IMR-90 (cell line): ENCODE measurements at places on chromosomes 12 and 14.

DNA sequence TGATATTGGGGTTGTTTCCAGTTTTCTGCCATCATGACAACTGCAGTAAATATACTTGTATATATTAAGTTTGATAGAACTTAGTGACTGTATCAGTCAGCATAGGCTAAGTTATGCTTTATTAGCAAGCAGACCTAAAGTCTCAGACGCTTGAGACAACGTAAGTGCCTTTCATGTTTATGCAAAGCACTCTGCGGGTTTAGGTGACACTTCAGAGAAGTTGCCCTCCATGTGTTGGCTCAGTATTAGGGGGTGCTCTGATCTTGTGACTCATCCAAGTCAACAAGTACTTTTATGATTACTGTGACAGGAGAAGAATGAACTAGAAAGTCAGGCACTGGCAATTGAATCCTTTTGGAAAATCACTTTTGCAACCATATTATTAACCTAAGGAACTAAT, 13.3 kb upstream of the OTOGL start:
- no peak for DNase-seq

GRCh38 chr12:92769124-92769901, 66.5 kb downstream of the PLEKHG7 start:
- DNase-seq: no peak

- DNase-seq: no peak
Measured at GRCh38 chr14:106315436-106315835, 789.1 kb downstream of the TMEM121 start.

GRCh38 chr14:105472486-105472991, 2.1 kb upstream of the CRIP2 start:
- DNase-seq: no peak

DNA sequence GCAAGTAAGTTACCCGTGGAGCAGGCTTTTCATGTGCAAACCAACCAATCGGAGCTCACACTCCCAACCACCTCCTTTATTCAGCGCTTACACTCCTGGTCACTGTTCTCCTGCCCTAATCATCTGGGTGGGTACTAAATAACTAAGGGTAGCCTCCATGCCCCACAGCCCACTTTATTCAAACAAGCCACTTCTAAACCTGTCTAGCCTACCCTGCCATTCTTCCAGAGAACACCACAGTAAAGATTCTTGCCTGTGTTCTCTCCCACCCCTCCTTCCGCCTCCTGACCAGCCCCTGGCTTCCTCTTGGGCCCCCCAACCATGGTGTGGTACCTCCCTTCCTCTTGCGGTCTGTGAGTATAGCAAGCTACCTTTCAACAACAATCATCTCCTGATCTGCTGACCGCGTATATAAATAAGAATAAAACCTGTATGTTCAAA, 581.9 kb downstream of the VRK1 start:
- no peak for DNase-seq

DNA sequence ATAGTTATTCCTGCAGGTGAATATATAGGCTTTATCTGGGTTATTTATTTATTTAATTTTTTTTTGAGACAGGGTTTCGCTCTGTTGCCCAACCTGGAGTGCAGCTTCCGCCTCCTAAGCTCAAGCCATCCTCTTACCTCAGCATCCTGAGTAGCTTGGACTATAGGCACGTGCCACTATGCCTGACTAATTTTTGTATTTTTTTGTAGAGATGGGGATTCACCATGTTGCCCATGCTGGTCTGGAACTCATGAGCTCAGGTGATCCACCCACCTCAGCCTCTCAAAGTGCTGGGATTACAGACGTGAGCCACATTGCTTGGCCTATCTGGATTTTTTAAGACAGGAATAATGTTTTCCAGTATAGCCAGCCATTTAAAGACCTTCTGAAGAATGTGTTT, 2.0 kb downstream of the RAN start:
- no peak for DNase-seq

DNA sequence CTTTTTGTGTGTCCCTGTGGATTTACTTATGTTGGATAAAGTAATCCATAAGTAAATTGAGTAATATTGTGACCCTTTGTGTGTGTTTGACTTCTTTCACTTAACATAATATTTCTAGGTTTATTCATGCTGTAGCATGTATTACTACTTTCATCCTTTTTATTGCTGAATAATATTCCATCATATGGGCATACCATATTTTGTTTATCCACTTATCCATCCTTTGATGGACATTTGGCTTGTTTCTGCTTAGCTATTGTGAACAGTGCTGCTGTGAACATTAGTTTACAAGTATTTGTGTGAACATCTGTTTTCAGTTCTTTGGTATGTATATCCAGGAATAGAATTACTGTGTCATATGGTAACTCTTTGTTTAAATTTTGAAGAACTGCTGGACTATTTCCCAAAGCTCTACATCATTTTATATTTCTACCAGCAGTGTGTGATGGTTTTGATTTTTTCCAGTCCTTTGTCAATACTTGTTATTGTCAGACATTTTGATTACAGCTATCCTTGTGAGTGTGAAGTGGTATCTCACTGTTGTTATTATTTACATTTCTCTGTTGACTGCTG, 25.2 kb downstream of the G2E3 start:
- DNase-seq: peak; percentile 49

DNA sequence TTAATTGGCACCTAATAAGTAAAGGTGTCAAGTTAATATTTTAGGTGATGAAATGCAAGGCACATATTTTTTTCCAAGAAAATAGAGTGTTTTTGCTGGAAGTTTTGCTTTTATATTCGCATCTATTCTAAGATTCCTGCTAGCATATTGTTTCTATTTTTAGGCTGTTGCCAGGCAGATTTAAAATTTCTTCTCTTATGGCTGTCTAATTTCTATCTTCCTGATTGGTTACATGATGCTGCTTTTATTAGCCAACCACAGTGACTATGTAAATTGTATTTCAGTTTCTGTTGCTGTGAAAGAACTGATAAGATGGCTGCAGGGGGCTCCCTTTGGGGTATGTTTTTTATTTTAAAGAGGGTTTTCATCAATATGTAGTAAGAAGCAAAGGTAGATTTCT, 42.7 kb downstream of the ATF7IP start:
- peak; percentile 50 for DNase-seq

GRCh38 chr12:9130244-9130643, 14.5 kb upstream of the A2M start:
- no peak for DNase-seq

DNA sequence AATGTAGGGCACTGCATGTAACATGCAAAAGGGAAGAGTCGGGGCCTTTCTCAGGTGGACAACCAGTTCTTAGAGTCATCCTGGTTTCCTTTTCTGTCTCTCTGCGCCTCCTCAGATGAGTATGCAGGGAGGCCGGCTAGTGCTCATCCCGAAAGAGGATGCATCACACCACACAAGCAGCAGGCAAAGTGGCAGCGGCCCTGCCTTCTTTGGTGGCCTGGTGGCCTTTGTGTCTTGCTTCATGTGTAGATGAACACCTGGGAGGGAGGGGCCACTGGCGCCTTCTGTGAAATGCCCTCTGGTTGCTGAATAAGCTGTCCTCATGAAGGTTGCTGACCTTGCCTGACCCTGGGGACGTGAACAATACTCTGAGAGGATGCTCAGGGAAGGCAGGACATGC, 18.0 kb downstream of the SLC24A4 start:
- no peak for DNase-seq

DNA sequence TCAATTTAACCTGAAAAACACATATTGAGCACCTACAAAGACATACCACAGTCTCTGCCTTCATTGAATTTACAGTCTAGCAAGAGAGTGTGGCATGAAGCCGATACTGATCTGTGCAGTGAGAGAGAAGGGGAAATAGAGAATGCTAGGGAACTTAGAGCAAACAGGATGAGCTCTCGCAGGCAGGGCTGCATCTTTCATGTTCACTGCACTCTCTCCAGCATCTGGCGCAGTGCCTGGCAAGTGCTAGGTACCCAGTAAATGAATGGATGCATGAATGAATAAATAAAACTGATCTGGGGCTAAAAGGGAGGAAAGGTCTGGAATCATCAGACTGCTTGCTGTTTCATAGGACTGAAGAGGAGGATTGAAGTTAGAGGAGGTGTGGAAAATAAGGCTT, 256.5 kb upstream of the NPAS3 start:
- no peak for DNase-seq

DNA sequence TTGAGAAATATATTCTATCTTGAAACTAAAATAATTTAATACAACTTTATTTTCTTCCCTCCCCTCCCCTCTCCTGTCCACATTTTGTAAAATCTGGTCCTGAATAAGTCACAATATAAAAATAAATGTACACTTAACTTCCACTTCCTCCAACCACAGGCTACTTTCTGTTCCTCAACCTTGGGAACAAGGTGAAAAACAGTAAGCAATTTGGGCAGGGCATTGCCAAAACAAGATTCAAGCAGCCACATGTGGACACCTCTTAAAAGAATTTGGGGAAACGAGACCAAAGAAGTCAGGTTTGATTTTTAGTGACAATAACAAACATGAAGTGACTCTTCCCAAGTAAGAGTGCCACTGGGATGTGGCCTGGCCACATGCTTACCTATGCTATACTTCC, 115.7 kb downstream of the PTPRQ start:
- no peak for DNase-seq

GRCh38 chr12:125069616-125070015, 4.4 kb downstream of the AACS start:
- DNase-seq: no peak

GRCh38 chr12:93025145-93026103, 96.3 kb upstream of the EEA1 start:
- DNase-seq: peak; percentile 75
